ENCODE measurements at places on chromosomes 3 and 15. TPM values are rescaled to one million over a fixed set of nuclear protein-coding genes. Genes with fewer than 3 reads are reported as not detected.

DNA sequence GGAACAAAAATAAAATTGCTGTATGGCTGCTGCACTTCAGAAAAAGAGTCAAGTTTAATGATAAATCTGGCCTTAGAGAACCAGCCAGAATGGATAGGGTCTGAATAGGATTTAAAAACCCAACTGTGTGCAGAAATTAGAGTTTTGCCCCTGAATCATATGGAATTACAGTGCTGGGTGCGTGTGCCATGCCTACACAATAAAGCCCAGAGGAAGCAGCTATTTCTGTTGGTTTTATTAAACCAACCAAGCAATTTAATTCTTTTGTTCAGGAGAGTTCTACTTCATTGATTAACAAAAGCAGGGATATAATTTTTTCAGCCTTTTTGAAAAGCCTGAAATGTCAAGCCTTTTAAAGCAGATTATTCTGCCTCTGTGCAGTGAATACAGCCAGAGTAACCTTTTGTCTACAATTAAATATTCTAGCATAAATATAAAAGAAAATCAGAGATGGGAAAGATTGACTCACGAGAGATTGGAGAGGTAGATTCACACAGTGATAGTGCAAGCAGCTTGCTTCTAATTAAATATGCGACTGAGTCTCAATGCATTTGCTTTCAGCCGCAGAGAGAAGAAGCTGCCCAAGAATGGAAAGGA is 66.7 kb upstream of the DNAJC19 start:
- DNase-seq: no peak

The NOX5 gene
- not detected for total RNA-seq

DNA sequence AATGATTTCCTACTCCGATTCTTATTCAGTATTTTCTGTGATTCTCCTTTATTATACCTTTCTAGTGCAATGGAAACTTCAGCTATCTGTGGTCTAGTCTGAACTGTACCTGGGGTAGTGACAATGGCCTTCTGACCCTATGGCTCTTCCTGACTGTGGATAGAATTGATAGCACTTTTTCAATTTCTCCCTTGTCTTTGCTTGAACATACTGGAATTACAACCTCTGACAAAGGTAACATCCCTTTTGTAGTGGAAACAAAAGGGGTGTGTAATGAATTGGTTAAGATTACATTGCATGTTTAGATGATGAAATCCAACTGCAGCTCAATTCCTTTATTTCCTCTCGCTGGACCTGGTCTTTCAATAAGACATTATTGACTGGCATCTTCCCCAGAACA is 21.0 kb upstream of the SOX2 start:
- peak; percentile 6 for DNase-seq

The FURIN gene
- 8.3 TPM for total RNA-seq

DNA sequence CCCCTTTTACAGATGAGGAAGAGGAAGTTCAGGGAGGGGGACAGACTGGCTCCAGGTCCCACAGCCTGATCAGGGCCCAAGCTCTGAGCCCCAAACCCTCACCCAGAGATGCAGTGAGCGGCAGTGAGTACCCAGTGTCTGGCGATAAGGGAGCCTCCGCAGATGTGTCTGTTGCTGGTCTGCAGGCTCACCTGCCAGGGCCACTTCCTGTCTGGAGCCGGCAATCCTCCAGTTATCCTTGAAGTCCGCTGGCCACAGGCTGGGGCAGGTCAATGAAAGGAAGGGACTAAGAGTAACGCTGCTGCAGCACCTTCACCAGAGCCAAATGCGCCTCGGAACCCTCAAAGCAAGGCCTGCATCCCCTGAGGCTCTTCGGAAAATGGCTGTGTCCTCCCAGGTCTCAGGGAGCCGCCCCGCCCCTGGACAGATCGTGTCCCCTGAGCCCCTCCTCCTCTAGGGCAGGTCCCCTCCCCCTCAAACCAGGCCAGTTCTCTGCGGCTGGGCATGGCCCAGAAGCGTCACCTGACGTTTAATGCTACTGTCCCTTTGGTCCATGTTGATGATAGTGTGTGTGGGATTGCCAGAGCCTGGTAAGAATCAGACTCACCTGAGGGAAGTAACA is 51.5 kb downstream of the MYL3 start:
- DNase-seq: peak; percentile 75

The SNURF gene
- 21.1 TPM for total RNA-seq

The HIGD2B gene
- not detected for total RNA-seq

The ANKUB1 gene
- not detected for total RNA-seq

- no peak for DNase-seq
These were observed 10.6 kb upstream of the SLC6A1 start for GRCh38 chr3:10981961-10982360.

The ADCY5 gene
- 1.0 TPM for total RNA-seq
